ENCODE measurements at places on chromosomes 6 and 20. TPM values are rescaled to one million over a fixed set of nuclear protein-coding genes. Genes with fewer than 3 reads are reported as not detected.

HCRTR2 gene
- not detected for total RNA-seq

C20orf144 gene
- total RNA-seq = not detected

C6orf89 gene
- total RNA-seq = 36.4 TPM

MUC22 gene
- not detected for total RNA-seq

NKAPL gene
- total RNA-seq = 1.1 TPM

MAP7 gene
- total RNA-seq = 0.42 TPM

NKX2-2 gene
- not detected for total RNA-seq

BACH2 gene
- total RNA-seq = 5.9 TPM

SYNDIG1 gene
- not detected for total RNA-seq

SLC52A3 gene
- not detected for total RNA-seq
